Suppressor macrophage treated with lipopolysaccharide for 4 hours (primary cell): ENCODE measurements at places on chromosomes 7 and 10.

GRCh38 chr7:77651575-77652162 lies 44.6 kb upstream of the RSBN1L start:
- peak; percentile 54 for DNase-seq

DNA sequence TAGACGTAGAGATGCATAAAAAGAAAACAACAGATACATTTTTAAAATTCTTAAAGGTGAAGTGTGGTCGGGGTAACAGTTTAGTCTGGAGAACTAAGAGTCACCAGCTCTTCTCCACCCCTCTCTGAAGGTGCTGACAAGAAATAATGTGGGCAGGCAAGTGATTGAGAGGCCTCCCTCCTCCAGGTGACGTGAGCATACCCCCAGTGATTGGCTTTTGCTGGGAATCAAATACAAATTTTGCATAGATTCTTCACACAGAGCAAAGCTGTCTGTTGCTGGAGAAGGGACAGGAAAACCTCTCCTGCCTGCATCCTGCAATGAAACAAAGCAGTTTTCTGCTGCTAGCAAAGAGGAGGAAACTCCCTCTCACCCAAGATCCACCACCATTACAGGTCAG lies 115.0 kb downstream of the DGKB start:
- no peak for DNase-seq

- DNase-seq: no peak
These were observed 7.0 kb downstream of the ATP6V0E2 start for GRCh38 chr7:149880638-149881311.

DNA sequence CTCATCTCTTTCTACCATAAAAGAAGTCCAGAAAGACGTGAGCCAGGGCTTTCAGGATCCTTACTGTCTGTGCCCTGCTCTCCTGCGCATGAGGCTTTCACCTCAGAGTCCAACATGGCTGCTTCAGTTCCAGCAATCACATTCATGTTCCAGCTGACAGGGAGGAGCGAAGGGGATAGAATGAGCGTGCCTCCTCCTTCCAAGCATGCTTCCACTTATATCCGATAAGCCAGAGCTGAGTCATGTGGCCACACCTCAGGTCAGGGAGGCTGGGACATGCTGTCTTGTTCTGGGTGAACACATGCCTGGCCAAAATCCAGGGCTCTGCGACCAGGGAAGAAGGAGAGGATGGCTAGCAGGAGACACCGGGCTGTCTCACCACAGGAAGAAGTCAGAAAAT lies 248.2 kb downstream of the SKAP2 start:
- no peak for DNase-seq

DNA sequence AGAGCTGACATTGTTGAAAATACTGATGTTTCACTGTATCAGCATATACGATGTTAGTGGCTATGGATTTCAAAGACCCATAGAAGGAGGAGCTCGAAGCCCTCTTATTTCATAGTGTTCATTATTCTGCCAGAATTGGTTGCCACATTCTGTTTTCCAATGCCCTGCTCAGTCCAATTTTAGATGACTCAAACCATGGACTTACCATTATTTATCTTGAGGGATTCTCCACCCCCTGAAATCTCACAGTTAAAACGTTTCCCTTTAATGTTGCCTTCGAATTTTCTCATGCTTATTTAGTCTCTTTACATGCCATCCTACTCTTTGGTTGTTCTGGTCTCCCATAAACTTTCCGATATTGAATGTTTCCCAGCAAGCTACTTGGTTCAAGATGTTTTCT lies 264.5 kb downstream of the HDAC9 start:
- DNase-seq: no peak

DNA sequence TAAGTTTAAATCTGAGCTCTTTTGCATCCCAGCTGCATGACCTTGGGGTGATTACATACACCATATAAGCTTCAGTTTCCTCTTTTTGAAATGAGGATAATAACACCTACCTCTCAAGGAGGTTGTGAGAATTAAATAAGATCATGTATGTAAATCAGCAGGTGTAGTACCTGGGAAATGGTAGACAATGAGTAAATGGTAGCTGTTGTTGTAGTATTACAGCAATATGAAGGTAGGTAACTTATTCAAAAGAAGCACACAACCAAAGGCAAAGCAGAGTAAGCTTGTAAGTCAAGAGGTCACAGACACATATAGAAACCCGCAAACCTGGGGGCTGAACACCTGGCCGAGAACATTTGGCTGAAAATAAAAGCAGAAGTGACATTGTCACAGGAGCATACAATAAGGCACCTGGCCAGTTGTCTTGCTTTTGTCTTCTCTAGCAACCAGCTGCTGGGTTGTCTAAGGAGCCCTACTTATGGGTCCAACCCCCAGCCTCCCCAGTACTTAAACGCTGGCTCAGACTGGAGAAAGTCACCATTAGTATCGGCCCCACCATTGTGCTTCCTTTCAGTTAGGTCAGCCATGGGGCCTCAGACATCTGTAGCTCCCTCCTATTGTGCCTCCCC lies 203.6 kb upstream of the MKLN1 start:
- no peak for DNase-seq

- peak; percentile 41 for DNase-seq
These were observed 1.6 kb downstream of the SFMBT2 start for GRCh38 chr10:7409045-7409731.

- DNase-seq: no peak
These were observed 161.1 kb upstream of the ZMIZ1 start for GRCh38 chr10:78907551-78908211.

DNA sequence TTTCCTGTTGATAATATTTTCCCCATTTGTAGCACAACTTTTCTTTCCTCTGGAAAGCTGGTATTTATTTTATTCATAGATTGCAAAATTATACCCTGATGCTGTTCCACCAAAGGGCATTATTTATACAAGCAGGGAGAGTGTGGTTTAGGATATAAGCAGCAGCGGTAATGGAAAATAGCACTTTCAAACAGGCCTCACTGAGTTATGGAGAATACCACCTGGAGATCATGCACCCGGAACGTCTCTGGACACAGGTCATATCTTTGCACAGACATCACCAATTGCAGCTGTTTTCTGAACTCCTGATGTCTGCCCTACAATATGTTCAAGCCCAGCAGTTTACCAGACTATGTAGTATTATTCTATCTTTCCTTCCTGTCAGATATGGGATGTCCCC lies 2.0 kb upstream of the CALD1 start:
- no peak for DNase-seq

GRCh38 chr7:91287371-91288084 lies 23.3 kb downstream of the FZD1 start:
- no peak for DNase-seq

DNA sequence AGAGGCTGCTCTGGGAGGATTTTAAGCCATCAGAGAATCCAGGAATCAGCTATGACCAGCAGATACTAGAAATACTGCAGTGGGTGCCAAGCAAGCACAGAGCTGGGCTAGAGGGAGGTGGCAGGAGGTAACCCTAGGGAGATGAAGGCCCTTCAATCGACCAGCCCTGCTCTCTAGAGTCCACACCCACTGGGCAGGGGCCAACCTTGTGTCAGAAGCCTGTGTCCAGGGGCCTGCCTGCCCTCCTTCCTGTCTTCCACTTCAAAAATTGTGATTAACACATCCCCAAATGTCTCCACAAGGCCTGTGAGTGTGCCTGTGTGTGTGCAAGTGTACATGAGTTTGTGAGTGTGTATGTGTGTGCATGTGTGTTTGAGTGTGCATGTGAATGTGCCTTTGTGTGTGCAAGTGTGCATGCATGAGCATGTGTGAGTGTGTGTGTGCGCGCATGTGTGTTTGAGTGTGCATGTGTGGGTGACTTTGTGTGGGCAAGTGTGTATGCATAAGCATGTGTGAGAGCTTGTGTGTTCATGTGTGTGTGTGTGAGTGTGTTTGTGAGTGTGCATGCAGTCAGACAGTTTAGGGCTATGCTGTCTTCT lies 367.7 kb downstream of the SFMBT2 start:
- no peak for DNase-seq

- peak; percentile 47 for DNase-seq
These were observed 3.9 kb upstream of the CSGALNACT2 start for GRCh38 chr10:43134126-43134905.

DNA sequence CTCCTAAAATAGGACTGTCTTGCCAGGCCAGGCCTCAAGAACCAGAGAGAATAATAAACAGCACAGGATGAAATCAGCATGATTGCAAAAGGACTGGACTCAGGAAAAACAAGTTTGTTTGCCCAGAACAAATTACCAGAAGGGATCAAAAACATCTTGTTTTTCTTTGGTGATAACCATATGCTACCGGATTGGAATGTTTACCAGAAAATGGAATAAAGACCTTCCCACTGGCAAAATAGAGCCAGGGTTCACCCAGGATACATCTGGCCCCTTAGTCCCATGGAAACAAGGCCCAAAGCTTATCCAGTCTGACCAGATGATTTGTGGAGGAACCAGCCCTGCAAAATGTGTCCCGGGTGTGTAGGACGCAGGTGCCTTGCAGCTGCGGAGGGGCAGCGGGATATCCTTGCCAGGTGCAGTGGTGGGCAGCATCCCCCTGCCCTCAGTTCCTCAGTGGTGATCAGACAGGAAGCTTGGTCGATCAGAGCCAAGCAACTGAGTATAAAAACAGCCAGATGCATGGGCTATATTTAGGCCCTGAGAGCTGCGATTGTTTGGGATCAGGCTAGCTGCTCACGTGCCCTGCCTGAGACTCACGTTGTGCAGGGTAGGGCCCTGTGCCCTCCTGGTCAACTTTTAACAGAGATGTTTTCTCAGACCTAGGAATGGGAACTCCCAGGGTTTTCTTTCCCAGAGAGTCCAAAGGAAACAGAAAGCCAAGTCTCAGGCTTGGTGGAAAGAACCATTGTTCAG lies 4.6 kb upstream of the ZNF22 start:
- DNase-seq: no peak

DNA sequence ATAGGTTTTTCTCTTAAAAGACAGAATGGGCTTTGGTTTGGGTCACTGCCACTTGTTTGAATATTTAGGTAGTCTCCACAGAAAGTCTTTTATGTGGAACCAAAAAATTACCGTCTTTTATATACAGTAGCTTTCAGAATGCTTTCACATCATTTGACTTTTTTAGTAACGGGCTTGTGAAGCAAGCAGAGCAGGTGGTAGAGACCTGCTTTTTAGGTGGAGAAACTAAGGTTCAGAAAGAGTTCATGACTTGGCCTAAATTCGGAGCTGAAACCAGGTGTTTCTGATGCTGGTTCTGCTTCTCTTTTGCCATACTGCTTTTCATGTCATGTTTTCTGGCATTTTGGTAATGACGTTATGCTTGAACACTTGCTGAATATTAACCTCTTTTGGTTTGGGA lies 36.3 kb downstream of the GARS1 start:
- DNase-seq: no peak

DNA sequence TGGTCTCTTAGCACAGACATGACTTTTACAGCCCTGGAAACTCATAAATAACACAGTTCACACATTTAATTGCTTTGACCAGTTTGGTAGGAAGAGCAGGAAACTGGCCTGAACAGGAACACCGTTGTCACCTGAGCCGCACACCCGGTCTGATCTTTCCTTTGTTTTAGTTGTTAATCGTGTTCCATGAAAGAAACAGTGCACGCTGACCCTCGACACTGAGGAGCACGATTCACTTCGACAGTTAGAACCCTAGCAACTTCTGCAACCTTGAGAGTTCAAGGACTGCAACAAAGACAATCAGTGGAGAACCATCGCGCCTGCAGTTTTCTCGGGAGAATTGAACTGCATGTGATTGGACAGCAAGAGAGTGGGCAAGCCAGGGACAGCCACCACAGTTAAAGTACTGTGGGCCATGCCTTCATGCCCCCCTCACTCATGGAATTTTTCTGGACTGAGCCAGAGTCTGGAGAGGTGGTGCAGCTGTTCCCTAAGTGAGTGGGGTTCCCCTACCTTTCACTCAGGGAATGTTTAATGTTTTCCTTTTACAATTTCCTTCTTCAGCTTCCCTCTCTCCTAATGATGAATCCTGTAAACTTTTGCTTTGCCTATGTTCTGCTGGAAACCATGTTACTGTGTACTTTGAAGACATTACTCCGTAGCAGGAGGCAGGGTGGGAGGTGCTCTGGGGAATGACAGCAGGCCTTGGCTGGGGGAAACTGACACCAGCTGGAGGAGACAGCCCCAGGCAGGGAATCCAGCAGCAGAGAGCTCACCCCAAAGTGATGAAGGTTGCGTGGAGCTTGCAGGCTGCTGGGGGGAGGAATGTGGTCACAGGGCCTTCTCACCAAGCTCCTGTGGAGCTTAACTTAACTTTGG lies 198.7 kb downstream of the ZNF438 start:
- no peak for DNase-seq

DNA sequence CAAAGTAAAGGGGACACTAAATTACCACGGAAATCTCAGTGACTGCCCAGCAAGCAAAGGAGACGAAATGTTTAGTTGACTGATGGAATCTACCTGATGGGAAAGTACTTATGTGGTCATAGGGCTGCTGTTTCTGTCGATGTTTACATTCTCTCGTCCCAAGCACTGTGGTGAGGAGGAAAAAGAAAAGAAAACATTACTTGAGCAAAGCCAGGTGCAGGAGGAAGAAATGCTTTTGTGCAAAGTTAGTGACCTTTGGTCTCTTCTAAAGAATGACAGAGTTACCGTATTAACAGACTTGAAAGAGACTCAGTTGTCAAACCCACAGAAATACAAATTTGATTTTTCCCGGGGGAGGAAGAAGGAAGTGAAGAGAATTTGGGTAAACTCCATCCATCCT lies 43.3 kb upstream of the FMC1 start:
- DNase-seq: no peak

- DNase-seq: no peak
These were observed 46.7 kb downstream of the JAZF1 start for GRCh38 chr7:28133872-28134271.

DNA sequence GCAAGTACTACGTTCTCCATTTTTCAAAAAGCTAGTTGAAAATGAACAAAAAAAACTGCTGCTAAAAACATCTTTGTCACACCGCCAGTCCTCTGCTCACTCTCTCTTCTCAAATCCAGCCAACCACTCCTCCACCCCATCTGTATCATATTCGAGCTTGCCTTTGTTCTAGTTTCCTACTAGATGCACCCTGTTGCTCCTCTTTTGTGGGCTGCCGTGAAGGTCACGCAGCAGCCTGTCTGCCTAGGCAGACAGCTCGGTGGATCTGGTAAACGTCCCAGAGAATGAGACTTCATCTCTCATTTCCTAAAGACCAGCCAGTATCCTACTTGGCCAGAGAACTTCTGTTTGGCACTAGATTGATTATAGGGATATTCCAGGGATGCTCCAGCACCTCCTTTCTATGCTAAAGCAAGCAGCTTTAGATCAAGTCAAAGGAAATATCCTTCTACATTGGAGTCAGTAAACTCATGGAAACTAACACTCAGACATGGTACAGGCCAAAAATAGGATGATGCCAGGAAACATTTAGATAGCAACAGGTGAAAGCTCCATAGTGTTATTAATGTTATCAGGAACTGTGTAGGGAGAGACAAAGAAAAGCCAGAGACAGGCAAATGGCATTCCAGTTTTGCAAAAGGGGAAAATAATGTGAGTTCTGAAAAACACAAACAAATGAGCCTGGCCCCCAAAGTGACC lies 8.7 kb upstream of the PLXNA4 start:
- DNase-seq: no peak

DNA sequence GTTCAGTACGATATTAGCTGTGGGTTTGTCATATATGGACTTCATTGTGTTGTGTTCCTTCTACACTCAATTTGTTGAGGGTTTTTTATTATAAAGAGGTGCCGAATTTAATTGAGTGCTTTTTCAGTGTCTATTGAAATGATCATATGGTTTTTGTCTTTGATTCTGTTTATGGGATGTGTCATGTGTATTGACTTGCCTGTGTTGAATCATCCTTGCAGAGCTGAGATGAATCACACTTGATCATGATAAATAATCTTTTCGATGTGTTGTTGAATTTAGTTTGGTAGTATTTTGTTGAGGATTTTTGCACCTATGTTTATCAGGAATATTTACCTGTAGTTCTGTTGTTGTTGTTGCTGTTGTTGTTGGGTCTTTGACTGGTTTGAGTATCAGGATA lies 39.8 kb downstream of the ATOH7 start:
- no peak for DNase-seq
